ENCODE measurements at places on chromosomes 3 and 15. TPM values are rescaled to one million over a fixed set of nuclear protein-coding genes. Genes with fewer than 3 reads are reported as not detected.

The WDR76 gene
- total RNA-seq, result 24.6 TPM

The POLR2M gene
- total RNA-seq, result 70.6 TPM

The C3orf85 gene
- total RNA-seq, result not detected

The ADAMTSL3 gene
- 1.3 TPM for total RNA-seq

The ABHD17C gene
- 2.0 TPM for total RNA-seq

The EIF4E3 gene
- total RNA-seq, result 1.5 TPM

The SLC12A1 gene
- 0.05 TPM for total RNA-seq

The CNTN4 gene
- 9.9 TPM for total RNA-seq

The GPR149 gene
- not detected for total RNA-seq

The ZNF662 gene
- total RNA-seq, result 2.8 TPM

The DAZL gene
- 0.19 TPM for total RNA-seq

The PLA2G4D gene
- 0.28 TPM for total RNA-seq

The MASP1 gene
- total RNA-seq, result 0.14 TPM

The PLSCR1 gene
- total RNA-seq, result 84.7 TPM

The DAPK2 gene
- 3.3 TPM for total RNA-seq

The ATP1B3 gene
- total RNA-seq, result 42.0 TPM

The TLE3 gene
- total RNA-seq, result 23.4 TPM

The ACOX2 gene
- 4.7 TPM for total RNA-seq

The CISH gene
- 10.2 TPM for total RNA-seq

The DPPA4 gene
- total RNA-seq, result 13.6 TPM

The CPN2 gene
- 0.05 TPM for total RNA-seq

The C3orf70 gene
- total RNA-seq, result 0.76 TPM

The NRROS gene
- total RNA-seq, result 6.3 TPM

The ECE2 gene
- total RNA-seq, result not detected

The DUOXA1 gene
- 0.24 TPM for total RNA-seq

The SENP7 gene
- 37.7 TPM for total RNA-seq

The SLC6A20 gene
- 0.42 TPM for total RNA-seq

The SNX22 gene
- 9.4 TPM for total RNA-seq

The SLC38A3 gene
- total RNA-seq, result 0.05 TPM

The TLR9 gene
- 0.66 TPM for total RNA-seq

The SOX14 gene
- total RNA-seq, result 0.09 TPM

The DNASE1L3 gene
- 52.0 TPM for total RNA-seq

The CLEC3B gene
- total RNA-seq, result 25.5 TPM

The SENP8 gene
- 2.0 TPM for total RNA-seq

The RFTN1 gene
- 87.8 TPM for total RNA-seq

The OIP5 gene
- total RNA-seq, result 19.5 TPM

The TRIM69 gene
- total RNA-seq, result 28.8 TPM

The FBXW12 gene
- total RNA-seq, result 0.05 TPM

The ZNF80 gene
- 0.09 TPM for total RNA-seq

The AADACL2 gene
- total RNA-seq, result 0.14 TPM

The EXD1 gene
- total RNA-seq, result 0.09 TPM

The MORF4L1 gene
- total RNA-seq, result 233 TPM

The UBA5 gene
- 33.9 TPM for total RNA-seq

The ARL6IP5 gene
- total RNA-seq, result 108 TPM

The EOGT gene
- 10.0 TPM for total RNA-seq

The LRRC34 gene
- total RNA-seq, result 5.9 TPM

The IL5RA gene
- 0.85 TPM for total RNA-seq

The MME gene
- total RNA-seq, result 21.2 TPM

The THPO gene
- not detected for total RNA-seq

The ALPK3 gene
- total RNA-seq, result 1.1 TPM

The CHRNA5 gene
- total RNA-seq, result 1.9 TPM

The RLBP1 gene
- total RNA-seq, result 0.14 TPM

The PAQR9 gene
- total RNA-seq, result 0.05 TPM

Measured in thymus (tissue), 14 donors.